CD4-positive, alpha-beta memory T cell (primary cell): ENCODE measurements at places on chromosomes 13 and 19.

DNA sequence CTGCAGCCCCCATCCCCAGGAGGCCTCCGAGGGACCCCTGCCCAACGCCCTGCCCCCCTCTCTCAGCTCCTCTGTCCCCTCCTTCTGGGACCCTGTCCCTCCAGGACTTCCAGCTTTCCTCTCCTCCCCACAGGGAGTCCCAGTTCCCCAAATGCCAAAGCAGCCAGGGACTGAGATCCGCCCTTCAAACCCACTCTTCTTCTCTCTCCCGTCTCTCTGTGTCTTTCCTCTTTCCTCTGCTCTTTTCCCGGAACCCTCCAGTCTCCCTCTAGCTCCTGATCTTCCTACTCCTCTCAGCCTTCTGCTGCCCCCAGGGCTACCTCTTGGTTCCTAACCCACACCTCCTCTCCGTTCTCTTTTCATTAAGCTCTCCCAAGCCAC, 377 bp downstream of the CA11 start:
- no peak for DNase-seq
- H3K27ac ChIP-seq: peak overlapping the region; percentile 77
- peaks cover 46% of the 10 kb centered on the region for H3K4me1 ChIP-seq
- H3K36me3 ChIP-seq: no peaks in the 10 kb centered on the region

DNA sequence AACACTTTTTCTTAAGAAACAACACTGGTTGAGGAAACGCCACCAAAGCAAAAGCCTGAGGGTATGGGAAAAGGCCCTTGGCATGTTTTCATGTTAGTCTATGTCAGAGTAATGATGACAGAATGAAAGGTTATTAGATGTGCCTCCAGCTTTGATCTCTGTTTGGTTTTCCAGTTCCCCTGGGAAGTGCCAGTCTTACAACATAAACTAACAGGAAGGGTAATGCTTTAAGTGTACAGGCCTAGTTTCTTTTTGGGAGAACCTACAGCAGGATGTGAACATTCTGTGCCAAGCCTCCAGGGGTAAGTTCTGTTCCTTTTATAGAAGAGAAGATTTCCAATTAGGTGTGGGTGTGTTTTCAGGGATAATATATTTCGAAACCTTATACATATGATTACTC, 121.7 kb downstream of the FNDC3A start:
- DNase-seq: no peak
- no peak overlapping the region for H3K27ac ChIP-seq
- H3K27me3 ChIP-seq: no peaks in the 10 kb centered on the region
- no peaks in the 10 kb centered on the region for H3K4me1 ChIP-seq
- H3K36me3 ChIP-seq: no peaks in the 10 kb centered on the region
- H3K4me3 ChIP-seq: no peak overlapping the region

GRCh38 chr19:45595814-45596213, 6.2 kb downstream of the GPR4 start:
- H3K4me1 ChIP-seq: peaks cover 11% of the 10 kb centered on the region
- no peak for DNase-seq
- peaks cover 34% of the 10 kb centered on the region for H3K27me3 ChIP-seq
- H3K27ac ChIP-seq: no peak overlapping the region

DNA sequence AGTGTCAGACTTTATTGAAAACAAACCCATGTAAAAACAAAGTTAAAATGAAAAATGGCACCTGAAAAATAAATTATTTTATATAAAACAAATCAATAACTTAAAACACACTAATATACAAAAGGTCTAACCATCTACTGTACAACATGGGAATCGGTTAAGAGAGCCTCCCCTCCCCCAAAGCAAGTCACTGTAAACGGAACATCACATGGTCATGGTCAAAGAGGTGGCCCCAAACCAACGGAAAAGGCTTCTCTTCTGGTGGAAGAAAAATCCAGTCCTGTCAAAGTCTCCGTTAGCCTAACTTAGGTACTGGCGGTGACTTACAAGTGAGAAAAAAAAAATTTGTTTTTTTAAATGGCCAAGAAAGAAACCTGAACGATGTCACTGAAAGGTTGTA, 15.7 kb upstream of the TIMM44 start:
- H3K27ac ChIP-seq: no peak overlapping the region
- no peak overlapping the region for H3K4me3 ChIP-seq
- peaks cover 25% of the 10 kb centered on the region for H3K36me3 ChIP-seq
- no peaks in the 10 kb centered on the region for H3K4me1 ChIP-seq

- H3K27me3 ChIP-seq: no peaks in the 10 kb centered on the region
- no peak overlapping the region for H3K4me3 ChIP-seq
- no peak overlapping the region for H3K27ac ChIP-seq
- peaks cover 12% of the 10 kb centered on the region for H3K36me3 ChIP-seq
Observed at GRCh38 chr19:45352471-45352870, 11.9 kb downstream of the KLC3 start.

DNA sequence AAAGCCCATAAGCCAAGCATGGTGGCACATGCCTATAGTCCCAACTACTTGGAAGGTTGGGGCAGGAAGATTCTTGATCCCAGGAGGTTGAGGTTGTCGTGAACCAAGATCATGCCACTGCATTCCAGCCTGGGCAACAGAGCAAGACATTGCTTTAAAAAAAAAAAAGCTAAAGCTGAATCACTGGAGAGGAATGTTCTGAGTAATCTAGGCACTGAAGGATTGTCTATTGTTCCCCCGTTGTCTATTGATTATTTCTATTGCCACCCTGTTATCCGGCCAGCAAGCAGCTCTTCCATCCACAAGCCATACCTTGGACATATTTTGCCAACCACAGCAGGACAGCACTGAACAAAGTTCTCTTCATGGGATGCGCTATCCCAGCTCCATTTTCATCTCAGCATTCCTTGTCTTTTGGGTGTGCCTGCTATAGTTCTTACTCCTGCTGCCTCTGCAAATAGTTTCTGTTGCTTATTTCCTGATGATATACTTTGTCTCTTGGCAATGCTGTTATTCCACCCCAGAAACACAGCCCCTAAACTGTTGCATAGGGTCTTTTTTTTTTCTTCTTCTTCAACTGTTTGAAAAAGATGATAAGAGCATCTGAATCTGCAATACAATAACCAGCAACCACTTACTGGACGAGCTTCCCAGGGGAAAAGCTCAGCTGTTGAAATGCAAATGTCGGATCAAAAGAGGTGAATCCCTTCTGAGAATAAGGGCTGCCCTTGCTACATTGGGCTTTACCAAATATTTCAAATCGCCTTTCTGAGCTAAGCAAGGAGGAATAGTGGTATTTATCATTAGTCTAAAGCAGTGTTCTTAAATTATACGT, 22.2 kb upstream of the SIAH3 start:
- no peaks in the 10 kb centered on the region for H3K36me3 ChIP-seq
- H3K27me3 ChIP-seq: no peaks in the 10 kb centered on the region
- H3K4me1 ChIP-seq: no peaks in the 10 kb centered on the region
- no peak overlapping the region for H3K27ac ChIP-seq
- DNase-seq: no peak
- H3K4me3 ChIP-seq: no peak overlapping the region

GRCh38 chr13:78597602-78597932, 5.8 kb downstream of the POU4F1 start:
- DNase-seq: no peak
- no peak overlapping the region for H3K27ac ChIP-seq
- peaks cover 91% of the 10 kb centered on the region for H3K27me3 ChIP-seq
- H3K4me1 ChIP-seq: peaks cover 10% of the 10 kb centered on the region
- no peaks in the 10 kb centered on the region for H3K36me3 ChIP-seq
- H3K4me3 ChIP-seq: no peak overlapping the region

- H3K36me3 ChIP-seq: no peaks in the 10 kb centered on the region
- H3K4me3 ChIP-seq: no peak overlapping the region
- H3K27ac ChIP-seq: no peak overlapping the region
Observed at GRCh38 chr13:32811297-32811800, 204.9 kb upstream of the KL start.

- no peaks in the 10 kb centered on the region for H3K27me3 ChIP-seq
- DNase-seq: no peak
- no peak overlapping the region for H3K4me3 ChIP-seq
- no peak overlapping the region for H3K27ac ChIP-seq
- H3K36me3 ChIP-seq: no peaks in the 10 kb centered on the region
Observed at GRCh38 chr13:33879118-33879517, 61.2 kb downstream of the RFC3 start.

DNA sequence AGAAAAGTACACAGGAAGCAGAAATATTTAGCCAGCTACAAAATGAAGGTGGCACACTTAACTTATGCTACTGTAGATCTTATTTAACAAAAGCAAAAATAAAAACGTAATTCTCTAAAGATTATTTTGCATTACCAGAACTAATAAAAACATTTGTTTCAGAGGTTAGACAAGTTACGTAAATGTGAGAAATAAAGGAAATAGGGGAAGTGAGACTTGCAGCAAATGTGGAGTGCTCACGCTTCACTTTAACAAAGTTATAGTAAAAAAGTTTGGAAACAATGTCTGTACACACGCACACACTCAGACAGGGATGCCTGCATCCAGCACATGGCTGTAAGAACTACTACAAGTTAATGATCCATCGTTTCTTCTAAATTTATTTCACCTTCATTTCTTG, 83.7 kb downstream of the NALCN start:
- DNase-seq: no peak
- H3K36me3 ChIP-seq: no peaks in the 10 kb centered on the region
- H3K27me3 ChIP-seq: no peaks in the 10 kb centered on the region
